ENCODE measurements at places on chromosomes 1 and 21. TPM values are rescaled to one million over a fixed set of nuclear protein-coding genes. Genes with fewer than 3 reads are reported as not detected.

- no peak for DNase-seq
These were observed 105.4 kb downstream of the MAP3K21 start for GRCh38 chr1:233432916-233433315.

GRCh38 chr1:25843483-25843882 lies 15.8 kb downstream of the AUNIP start:
- no peak for DNase-seq

GRCh38 chr1:56577406-56578137 lies 1.8 kb downstream of the PLPP3 start:
- no peak for DNase-seq

- DNase-seq: no peak
These were observed 820.8 kb downstream of the BRINP3 start for GRCh38 chr1:189656628-189657530.

- DNase-seq: peak; percentile 67
These were observed 729 bp downstream of the NADK start for GRCh38 chr1:1777583-1777899.

- no peak for DNase-seq
These were observed 6.2 kb downstream of the CSRP1 start for GRCh38 chr1:201500670-201501120.

DNA sequence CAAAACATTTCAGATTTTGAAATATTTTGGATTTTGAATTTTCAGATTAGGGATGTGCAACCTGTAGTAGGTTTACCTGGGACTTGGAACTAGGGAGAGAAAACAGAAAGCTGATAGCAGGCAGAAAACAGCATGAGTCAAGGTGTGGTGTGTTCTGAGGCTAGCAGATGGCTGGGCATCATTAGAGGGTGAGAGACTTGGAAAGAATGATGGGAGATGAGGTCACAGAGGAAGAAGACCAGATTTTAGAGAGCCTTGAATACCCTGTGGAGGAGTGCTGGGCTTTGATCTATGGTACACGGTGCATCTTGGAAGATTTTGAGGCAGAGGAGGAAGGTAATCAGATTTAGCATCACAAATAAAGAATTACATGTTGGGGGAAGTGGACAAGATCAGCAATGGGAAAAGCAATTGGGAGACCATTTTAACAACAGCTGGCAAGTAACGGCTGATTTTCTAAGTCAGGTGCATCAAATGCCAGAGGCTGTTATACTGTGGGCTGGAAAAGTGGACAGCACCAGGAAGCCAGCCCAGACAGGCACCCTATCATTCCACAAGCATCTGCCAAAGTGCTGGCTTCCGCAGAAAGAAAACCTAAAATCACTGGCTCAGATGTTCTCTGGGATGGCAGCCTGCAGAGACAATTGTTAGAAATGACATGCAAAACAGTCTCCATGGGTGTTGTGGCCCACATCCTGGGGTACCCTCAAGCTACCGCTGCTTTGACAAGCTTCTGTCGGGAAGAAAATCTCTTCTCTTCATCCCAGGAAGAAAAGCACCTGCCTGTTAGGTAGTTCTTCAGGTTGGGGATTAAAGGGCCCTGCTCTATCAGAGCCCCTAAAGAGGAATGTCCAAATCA lies 30.9 kb upstream of the CAMK1G start:
- no peak for DNase-seq

The LMX1A gene
- not detected for total RNA-seq

The ALPL gene
- total RNA-seq: 38.5 TPM

The AGT gene
- total RNA-seq: 130 TPM

All from left cardiac atrium (tissue), 4 donors.